ENCODE measurements at places on chromosomes 16 and 17.

- no peak for DNase-seq
These were observed 48.3 kb upstream of the AXIN2 start for GRCh38 chr17:65609749-65610148.

- DNase-seq = no peak
These were observed 190.0 kb upstream of the CIBAR2 start for GRCh38 chr16:85302018-85302847.

GRCh38 chr16:56652600-56652999 is 914 bp downstream of the MT1B start:
- no peak for DNase-seq

GRCh38 chr17:1868090-1868489 is 38.3 kb downstream of the RPA1 start:
- DNase-seq = no peak

GRCh38 chr17:59963738-59964481 is 630 bp downstream of the RNFT1 start:
- DNase-seq = no peak

GRCh38 chr17:58420827-58421226 is 3.5 kb upstream of the RNF43 start:
- DNase-seq = no peak

DNA sequence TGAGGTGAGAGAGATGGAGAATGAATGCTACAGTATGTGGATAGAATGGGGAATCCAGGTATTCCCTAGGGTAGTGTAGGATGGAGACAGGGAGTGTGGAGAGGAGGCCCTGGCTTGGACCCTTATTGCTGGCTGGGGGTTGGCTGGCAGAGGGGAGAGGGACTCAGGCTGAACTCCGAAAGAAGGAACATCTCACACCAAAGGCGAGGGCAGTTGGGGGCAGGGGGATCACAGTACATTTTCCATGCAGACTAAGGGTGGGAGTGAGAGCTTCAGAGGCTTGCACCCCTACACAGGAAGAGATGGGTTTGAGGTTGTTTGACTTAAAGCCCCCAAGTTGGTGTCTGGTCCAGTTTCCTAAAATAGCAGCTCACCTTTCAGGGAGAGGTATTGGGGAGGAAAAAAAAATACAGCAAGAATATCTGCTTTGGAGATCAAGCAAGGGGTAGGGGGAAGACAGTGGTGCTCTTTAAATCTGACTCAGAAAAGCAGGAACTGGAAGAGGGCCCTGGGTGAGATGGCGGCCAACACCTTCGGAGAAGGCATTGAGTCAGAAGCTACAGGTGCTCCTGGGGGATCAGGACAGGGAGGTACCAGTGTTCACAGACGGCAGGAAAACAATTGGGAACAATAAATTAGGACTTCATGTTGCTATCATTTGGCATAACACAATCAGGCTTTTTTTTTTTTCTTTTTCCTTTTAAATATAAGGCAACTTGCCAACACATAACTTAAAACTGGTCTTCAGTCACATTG is 12.4 kb downstream of the TRAF4 start:
- no peak for DNase-seq

DNA sequence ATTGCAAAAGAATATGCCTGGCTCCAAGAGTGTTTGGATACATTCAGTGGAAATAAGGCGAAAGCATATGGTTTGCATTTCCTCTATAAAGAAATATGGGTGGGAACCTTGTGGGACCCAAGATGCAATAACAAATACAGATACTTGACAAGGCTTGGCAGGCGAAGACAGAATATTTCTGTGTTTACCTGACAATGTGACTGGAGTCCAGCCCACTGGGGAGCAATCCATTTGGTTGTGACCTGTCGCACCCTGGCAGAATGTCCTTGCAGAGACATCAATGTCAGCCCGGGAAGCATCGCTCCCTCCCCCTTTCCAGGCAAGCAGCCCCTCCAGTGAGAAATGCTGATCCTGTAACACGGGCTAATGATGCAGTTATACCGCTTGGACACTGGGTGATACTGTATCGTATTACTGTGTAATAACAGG is 296.6 kb downstream of the MAF start:
- no peak for DNase-seq

DNA sequence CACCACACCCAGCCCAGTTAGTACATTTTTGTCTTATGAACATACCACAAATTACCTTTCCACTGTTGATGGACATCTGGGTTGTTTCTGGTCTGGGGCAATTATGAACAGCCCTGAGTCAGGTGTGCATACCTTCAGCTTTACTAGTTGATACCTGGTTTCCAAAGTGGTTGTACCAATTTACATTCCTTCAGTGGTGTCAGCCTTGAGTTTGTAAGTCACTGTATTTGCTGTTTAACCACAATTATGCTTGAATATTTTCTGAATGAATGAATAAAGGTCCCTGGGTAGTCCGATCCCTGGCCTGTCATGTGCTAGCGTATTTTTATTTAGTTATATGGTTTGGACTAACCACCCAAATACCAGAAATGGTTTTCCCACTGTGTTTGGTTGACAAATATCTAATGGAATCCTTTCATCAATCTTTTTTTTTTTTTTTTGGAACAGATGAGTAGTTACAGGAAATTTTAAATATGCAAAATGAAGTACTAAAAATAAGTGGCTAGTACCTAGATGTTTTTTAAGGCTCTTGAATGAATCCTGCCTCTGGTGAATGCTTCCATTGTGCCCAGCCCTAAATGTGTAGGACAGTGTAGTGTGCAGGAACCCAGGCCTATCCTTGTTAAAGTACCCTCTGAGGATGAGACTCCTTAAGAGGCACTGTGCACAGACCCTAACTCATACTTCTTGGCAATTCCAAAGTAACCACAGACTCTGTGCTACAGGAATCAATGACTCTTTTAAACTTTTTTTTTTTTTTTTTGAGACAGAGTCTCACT is 3.7 kb downstream of the DUSP14 start:
- no peak for DNase-seq

GRCh38 chr16:180101-180675 is at the start of gene HBQ1:
HBQ1 (plus strand) TSS chr16:180459; CDS start chr16:180487, 28 bp downstream.
- no peak for DNase-seq

GRCh38 chr16:5508371-5508770 is 410.8 kb upstream of the EEF2KMT start:
- no peak for DNase-seq

DNA sequence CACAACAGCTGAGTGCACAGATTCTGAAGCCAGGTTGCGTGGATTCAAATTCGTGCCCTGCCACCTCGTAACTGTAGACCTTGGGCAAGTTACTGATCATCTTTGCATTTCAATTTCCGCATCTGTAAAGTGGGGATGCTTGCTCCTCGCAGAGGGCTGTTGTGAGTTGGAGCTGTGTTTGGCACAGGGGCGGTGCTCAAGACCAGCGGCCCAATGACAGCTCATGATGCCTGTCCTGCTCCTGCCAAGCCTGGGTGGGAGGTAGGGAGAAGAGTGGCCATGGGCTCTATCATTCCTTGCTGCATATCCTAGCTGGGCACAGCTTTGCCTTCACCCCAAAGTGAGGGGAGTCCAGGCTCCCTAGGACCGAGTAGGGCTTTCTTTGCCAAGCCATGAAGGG is 12.6 kb downstream of the NXPH3 start:
- DNase-seq = no peak

DNA sequence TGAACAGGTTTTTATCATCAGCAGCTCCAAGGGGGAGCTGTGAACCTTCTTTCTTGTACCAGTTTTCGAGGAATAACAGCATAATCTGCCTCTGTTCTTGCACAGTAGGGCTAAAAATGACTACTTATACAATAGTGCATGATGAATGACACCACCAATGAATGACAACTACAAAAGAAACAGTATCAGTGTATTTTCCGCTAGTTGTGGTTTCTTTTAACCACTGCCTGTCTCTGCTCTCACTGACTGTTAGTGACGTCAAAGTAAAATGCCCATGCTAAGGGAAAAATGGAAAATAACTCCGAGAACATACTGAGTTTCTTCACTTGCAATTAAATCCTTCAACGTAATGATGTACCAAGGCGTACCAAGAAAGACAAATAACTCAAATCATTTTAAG is 294.9 kb downstream of the MAP2K6 start:
- no peak for DNase-seq

DNA sequence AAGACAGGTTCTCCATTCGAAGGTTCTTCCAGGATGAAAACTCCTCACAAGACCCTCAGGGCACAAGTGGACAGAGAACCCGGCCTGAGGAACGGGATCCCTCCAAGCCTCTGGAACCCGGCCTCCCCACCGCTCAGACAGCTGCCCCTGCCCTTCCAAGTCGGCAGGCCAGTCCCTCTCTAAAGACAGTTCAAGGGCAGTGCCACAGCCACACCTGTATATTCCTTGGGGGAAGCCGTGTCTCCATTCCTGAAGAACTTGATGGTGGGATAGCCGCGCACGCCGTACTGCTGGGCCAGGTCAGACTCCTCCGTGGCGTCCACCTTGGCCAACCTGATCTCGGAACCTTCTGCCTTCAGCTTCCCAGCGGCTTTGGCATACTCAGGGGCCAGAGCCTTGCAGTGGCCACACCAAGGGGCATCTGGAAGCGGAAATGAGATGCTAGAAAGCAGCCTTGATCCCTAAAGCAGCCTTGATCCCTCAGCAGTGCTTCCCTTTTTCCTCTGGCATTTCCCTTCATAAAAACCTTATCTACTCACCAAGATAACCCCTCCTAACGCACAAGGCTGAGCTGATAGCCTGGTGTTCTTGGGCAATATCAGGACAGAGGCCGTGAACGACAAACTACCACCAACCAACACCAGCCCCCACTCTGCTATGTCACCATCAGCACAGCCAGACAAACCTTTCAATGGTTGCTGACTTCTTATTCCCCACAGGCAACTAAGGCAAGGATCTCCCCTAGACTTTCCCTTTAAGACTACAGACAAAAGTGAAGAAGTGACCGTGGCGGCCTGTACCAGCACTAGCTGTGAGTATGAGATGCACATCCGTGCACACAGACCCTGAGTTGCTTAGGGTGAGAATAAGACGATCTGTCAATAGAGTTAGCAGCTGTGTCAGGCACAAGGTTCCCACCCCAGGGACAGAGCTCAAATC is 1.1 kb downstream of the P4HB start:
- DNase-seq = no peak

GRCh38 chr17:1709403-1709951 is 700 bp downstream of the TLCD2 start:
- DNase-seq = no peak

- no peak for DNase-seq
These were observed 166.2 kb upstream of the ASIC2 start for GRCh38 chr17:33459078-33459940.

DNA sequence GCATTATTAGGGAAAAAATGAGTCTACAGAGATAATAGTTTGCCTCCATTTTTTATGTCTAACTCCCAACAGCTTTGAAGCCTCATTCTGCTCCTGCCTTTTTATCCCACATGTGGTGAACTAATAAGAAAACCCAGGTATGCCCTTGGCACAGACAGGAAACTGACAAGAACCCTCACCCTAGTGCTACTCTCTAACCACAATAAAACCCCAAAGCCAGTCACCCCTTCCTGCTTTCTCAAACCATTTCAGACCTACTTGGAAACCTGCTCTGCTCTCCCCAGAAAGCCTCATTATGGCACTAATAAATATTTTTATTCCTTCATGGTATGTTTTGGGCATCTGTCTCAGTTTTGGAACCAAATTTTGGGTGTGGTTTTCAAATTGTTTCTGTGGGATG is 3.9 kb upstream of the MARVELD3 start:
- no peak for DNase-seq

GRCh38 chr16:8729779-8730334 is 55.4 kb downstream of the ABAT start:
- DNase-seq = no peak

- DNase-seq = no peak
These were observed 152.7 kb downstream of the SOX9 start for GRCh38 chr17:72273289-72274056.

DNA sequence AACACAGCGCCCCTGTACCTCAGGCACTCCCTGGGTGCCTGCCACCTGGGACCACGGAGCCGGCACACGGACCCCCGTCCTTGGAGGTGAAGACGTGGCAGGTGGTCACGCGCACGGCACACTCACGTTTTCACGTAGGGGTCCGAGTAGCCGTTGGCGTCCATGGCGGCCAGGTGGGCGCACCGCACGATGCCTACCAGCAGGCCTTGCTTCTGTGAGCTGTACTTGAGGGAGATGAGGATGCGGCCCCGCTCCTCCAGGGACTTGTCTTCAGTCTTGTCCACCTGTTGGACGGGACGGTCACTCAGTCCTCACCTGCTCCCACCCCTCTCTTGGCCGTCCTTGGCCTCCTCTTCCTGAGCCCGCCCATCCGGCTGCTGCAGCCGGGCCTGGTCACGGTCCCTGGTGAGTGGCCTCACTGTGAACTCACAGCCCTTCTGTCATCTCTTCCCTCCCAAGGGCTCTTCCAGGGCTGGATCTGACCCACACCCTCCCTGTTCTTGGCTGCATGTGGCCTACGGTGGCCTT is 18.8 kb downstream of the SCGB1C2 start:
- DNase-seq = no peak

DNA sequence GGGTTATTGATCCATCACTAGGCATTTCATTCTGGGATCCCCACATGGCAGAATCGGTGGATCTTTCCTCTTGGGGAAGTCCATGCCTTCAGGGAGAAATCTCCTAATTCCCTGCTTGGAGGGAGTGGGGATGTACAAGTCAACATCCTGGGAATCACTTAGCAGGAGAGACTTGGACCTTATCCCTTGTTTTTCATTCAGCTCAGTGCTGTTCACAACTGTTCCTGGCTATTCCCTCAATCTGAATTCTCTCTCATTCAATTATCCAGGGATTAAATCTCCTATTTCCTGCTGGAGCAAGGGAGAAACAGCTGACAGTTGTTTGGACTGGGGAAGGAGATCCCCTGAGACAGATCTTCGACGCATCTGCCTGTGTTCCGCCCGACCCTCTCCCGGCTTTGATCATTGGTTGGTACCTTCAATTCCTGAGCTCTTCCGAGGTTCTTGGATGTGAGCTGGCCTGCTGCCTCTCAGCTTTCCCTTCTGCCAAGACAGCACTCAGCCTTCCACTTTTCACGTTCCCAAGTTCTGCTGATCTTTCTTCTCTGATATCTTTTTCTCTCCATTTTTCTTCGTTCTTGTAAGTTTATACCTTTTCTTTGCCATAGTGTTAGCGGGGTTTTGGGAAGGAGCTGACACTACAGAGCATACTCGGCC is 115.4 kb upstream of the GNAO1 start:
- no peak for DNase-seq

GRCh38 chr17:79626156-79626890 is 15.5 kb upstream of the RBFOX3 start:
- DNase-seq = no peak

- DNase-seq = no peak
These were observed 15.4 kb downstream of the DNAAF8 start for GRCh38 chr16:4749700-4750257.

GRCh38 chr17:50916026-50916707 is 50.0 kb upstream of the TOB1 start:
- DNase-seq = no peak

DNA sequence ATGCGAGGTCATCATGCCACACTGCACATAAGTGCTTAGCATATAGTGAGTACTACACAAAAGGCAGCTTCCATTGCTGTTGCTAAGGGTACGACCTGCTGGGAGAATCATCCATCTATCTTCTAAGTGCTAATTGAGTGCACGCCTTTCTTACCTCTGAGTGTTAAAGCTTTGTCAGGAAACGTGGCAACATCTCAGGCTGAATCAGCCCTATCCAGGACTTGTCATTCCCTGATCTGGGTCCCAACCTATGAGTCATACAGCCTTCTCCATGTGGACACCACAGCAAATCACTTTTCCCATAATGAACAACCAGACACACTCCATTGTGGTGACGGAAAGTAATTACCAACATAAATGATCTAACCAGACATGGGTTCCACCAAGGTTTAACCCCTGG is 201.1 kb upstream of the MAF start:
- DNase-seq = no peak

Measured in stimulated activated CD8-positive, alpha-beta memory T cell treated with anti-CD3 and anti-CD28 coated beads, Interleukin-7, amount 100 ng/mL, for 48 hours (primary cell).